ENCODE measurements at places on chromosomes 5 and 9.

GRCh38 chr5:179746872-179747271 is 14.2 kb downstream of the MAML1 start:
- DNase-seq: no peak

DNA sequence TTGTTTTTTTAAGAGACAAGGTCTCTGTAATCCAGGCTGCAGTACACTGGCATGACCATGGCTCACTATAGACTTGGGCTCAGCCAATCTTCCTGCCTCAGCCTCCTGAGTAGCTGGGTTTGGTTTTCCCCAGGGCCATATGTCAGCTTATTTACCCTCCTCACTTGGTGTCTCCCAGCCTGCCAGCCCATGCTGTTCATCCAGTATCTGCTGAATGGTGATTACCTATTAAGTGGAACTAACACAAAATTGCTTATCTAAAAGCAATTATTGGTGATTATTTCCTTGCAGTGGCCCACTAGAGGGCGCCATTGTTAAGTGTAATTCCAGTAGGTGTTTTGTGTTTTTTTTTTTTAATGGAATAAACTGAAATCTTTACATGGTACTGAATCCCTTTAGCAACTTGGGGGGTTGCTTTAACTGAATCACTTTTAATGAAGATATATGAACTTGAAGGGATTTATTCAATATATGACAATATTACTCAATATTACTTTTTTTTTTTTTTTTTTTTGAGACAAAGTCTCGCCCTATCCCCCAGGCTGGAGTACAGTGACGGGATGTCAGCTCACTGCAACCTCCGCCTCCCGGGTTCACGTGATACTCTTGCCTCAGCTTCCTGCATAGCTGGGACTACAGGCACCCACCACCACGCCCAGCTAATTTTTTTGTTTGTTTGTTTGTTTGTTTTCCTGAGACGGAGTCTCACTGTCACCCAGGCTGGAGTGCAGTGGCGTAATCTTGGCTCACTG is 13.8 kb downstream of the EXOSC2 start:
- peak; percentile 66 for DNase-seq

DNA sequence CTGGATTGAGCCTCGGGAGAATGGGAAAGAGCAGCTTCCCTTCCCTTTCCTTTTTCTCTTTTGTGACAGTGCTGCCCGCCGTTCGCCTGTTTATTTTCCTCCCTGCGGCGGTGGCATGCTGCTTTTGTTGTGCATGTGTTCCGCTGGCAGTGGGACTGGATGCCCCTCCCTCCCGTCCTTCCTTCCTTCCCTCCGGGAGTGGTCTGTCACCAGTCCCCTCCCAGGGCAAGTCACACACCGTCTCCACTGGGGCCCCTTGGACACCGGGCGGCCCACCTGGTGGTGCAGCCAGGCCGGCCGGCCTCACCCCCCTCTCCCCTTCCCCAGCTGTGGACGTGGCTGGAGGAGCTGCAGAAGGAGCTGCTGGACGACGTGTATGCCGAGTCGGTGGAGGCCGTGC is 214.7 kb downstream of the TRIO start:
- no peak for DNase-seq

DNA sequence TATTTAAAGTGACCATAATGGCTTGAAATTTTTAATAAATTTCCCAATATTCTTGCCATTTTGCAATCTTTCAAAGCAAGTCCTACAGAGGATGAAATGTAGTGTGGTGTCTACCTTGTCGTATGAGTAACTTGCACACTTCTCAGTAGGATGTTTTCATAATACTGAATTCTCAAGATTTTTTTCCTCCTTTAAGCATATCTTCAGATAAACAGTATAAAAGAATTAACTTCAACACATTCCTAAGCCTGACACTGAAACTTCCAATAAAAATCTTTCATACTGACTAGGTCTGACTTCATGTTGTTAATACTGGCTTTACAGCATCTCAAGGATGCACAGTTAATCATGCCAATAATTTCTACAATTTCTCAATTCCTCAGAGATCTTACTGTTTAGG is 62.0 kb downstream of the DROSHA start:
- DNase-seq: no peak

Data from inflammatory macrophage treated with lipopolysaccharide for 4 hours (primary cell).